Frontal cortex (tissue), 4 donors: ENCODE measurements at places on chromosomes 5 and 9. TPM values are rescaled to one million over a fixed set of nuclear protein-coding genes. Genes with fewer than 3 reads are reported as not detected.

The PKD2L2 gene
- not detected for total RNA-seq

The FAM153A gene
- 2.4 TPM for total RNA-seq

The PBX3 gene
- 37.5 TPM for total RNA-seq

DNA sequence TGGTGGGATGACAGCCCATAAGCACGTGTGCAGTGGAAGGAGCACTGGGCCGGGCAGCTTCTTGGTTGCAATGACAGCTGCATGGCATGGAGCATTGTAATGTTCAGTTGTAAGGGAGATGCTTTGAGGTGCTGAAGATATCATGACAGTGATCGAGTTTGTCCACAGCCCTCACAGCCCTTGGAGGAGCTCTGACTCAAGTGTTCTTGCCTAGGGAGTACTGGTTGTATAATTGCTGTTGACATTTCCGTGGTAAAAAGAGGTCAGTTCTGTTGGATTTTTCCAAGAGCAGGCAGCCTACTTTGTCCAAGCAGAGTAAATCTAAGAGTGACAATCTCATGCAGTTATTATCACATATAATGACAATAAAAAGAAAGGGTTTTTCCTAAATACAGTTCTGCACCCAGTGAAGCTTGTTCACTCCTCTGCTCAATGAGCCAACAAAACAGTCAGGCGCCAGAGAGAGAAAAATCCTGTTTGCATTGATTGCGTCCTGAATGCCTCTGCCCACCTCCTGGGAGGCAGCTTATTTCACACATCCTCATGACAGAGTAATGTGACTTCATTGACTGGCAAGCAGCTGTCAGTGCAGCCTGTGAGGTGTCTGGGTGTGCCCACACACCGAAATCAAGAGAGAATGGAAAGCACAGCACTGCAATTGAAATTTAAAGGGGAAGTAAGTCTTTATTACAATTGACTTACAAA lies 248.0 kb downstream of the NTRK2 start:
- DNase-seq = no peak

DNA sequence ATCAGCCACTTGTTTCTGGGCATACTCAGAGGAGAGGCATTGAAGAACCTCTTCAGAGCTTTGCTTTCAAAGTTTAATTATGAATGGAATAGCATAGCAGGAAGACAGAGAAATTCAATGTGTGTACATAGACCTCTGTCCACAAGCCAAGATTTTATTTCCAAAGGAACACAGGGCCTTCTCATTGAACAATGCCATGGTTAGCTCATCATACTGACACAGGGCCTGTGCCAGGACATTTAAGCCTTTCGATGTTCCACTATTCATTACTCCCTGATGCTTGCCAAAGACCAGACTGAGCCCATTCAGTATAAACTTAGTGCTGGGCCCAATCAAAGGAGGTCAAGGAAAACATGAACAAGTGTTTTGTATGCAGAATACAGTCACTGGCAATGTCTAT lies 280.8 kb downstream of the FBXL17 start:
- DNase-seq = peak; percentile 31

DNA sequence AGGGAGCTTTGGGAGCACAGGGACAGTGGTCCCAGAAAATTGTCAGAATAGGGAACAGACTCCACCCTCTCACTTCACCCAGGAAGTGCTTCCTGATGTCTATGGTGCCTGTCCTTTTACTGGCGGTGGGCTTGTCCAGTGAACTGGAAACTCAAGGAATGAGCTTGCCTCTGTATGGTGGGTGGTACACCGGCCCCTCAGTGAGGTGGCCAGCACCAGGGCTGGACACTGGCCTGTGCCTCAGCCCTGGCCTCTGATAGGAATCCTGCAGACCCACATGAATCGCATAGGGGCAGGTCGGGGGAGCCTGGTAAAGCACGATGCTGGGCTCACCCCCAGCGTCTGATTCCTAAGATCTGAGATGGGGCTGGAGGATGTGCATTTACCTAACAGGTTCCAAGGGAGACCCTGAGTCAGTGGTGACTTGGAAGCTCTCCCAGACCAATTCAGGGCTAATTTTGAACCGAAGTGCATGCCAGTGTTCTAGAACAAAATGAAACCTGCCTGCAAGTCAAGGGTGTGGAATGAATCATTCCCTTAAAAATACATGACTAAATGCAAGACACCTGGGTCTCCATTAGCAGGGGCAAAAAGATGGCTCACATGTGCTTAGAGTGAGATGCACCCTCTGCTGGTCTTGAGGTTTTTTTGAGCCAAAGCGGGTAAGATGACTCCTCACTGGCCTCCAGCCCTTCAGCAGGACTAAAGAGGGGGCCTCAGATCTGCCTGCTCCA lies 178.3 kb downstream of the HSPA4 start:
- DNase-seq = no peak

- DNase-seq = no peak
Measured at GRCh38 chr9:1759771-1760300, 255.3 kb upstream of the SMARCA2 start.

DNA sequence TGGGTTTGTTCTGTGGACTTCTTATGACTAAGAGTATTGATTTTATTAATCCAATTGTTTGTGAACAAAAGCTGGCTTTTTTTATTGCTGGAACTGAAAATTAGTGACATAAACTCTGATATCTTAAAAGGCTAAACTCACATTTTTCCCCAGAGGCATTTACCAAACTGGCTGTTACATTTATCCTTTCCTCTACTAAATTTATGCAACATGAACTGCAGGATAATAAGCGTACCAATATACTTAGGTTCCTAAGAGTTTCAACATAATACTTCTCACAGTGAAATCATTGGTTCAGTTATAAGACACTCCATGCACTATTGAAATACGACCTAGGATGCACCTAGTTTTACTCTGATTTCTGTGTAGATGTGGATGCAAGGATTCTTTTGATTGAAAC lies 560.8 kb upstream of the WWC1 start:
- no peak for DNase-seq

GRCh38 chr5:165127941-165128340 lies 1622.5 kb downstream of the MAT2B start:
- no peak for DNase-seq

GRCh38 chr5:61298066-61298465 lies 34.0 kb upstream of the ZSWIM6 start:
- DNase-seq = no peak

DNA sequence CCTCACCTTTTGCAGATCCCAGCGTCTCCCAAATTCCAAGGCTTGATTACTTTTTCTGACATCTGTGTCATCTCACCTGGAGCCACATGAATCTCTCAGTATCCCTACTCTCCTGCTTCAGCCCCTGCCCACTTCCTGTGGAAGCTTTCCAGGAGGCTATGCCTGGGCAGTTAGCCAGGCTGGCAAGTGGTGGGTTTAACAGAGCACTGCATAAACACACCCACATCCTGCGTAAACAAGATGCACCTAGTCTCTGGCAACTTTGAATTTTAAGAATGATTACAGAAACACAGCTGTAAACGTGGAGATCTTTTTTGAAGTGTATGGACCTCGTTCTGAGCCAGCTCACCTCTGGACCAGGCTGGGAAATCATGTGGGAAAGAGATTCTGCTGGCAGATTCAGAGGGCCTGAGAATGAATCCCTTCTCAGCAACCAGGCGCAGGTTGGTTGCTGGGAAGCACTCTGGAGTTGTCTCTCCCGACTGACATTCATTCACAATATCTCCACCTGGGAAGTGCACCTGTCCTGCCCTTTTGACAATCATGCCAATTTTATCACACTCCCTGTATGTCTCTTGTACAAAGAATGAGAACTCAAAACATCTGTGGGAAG lies 55.7 kb upstream of the FANCC start:
- no peak for DNase-seq

DNA sequence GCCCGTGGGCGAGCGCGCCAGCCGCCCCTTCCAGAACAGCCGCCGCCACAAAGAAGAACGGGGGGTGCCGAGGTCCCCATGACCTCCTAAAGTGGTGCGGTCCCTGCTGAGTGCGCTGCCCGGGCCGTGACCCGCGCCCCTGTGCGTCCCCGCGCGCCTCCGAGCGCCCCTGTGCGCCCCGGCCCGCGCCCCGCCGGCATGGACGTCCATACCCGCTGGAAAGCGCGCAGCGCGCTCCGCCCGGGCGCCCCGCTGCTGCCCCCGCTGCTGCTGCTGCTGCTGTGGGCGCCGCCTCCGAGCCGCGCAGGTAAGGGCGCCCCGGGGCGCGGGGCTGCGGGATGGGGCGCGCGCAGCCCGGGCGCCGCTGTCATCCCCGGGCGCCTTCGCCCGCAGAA lies 384 bp downstream of the COL5A1 start:
- no peak for DNase-seq

DNA sequence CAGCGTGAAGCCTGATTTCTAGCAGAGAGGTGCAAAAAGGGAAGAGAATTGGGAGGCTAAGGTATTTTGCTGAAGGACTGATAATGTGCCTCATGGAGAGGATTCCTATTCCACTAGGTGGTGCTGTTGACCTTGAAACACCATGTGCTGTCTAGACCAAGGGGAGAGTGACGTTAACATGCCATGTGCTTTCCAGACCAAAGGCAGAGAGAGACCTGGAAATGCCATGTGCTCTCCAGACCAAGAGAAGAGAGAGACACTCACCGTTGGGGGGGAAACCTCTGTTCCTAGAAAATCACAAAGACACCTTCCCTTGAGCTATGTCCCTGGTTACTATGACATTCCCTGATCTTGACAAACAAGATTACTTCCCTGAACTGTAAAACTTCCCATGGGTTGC lies 286.0 kb upstream of the TUSC1 start:
- DNase-seq = no peak

DNA sequence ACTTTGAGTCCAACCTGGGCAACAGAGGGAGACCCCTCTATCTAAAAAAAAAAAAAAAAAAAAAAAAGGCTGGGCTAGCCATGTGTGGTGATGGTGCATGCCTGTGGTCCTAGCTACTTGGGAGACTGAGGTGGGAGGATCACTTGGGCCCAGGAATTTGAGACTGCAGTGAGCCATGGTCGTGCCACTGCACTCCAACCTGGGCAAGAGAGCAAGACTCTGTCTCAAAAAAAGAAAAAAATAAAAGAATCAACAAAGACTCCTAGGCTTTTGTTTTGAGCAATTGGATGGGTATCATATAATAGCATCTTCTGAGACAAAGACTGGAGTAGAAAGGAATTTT lies 481.7 kb upstream of the PAPPA start:
- no peak for DNase-seq

DNA sequence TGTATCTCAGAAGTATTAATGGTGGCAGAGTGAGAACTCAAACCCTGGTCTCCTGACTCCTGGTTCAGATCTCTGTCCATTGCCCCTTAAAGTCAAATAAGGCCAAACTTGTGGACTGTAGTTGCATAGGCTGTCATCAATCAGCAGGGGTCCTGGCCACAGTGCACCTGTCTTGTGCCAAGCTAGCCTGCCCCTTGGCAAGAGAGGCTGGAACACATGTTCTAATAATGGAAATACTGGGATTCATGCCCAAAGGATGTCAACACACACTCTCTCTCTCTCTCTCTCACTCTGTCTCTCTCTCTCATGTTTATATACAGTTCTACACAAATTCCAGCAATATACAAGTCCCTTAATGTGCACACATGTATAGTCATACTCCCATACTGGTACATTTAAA lies 44.3 kb downstream of the GLRA1 start:
- no peak for DNase-seq

DNA sequence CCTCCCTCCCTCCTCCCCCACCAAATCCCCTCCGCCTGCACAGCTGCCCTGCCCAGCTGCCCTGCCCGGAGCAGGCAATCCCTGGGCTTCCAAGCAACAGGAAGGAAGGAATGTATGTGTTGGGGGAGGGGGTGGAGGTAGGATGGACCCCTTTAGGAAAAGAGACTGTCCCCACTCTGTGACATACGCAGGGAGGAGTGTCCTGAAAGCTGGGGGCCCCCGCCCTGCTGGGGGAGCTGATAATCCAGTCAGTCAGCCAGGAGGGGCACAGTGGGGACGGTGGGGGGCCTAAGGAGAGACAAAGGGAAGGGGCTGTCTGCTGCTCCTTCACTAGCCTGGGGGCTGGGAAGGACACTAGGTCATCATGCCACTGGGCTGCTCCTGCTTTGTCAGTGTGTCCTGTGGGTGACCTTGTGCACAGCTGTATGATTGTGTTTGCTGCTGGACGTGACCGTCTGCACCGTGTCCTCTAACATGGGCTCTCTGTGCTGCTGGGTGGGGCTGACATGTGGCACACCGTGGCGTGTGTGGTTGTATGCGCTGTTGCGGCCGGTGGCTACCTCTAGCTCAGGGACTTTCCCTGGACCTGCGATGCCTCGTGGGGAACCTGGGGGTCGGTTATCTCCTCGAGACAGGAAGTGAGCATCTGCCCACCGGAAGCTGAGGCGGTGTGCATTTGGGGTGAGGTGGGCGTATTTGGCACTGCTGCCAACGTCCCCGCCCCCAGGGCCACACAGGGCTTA lies 3.0 kb downstream of the N4BP3 start:
- no peak for DNase-seq
